ENCODE measurements at places on chromosomes 13 and 19.

DNA sequence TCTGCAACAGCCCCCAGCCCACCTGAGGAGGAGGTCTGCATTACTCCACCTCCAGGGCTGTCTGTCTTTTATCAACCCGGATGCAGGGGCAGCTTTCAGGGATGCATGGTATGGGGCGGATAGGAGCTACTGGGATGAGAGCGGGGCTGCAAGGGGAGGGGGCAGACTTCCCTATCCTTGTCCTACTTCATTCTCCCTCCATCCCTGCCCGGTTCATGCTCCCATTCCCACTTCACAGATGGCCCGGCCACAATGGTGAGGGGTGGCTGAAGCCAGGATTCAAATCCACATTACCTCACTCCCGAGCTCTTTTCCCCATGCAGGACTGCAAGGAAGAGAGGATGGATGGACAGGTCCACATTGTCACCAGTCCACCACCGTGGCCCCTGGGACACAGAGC is 40.5 kb upstream of the VSTM2B start:
- no peak for DNase-seq

GRCh38 chr13:23752111-23753001 is 136.8 kb downstream of the MIPEP start:
- DNase-seq: peak; percentile 20

DNA sequence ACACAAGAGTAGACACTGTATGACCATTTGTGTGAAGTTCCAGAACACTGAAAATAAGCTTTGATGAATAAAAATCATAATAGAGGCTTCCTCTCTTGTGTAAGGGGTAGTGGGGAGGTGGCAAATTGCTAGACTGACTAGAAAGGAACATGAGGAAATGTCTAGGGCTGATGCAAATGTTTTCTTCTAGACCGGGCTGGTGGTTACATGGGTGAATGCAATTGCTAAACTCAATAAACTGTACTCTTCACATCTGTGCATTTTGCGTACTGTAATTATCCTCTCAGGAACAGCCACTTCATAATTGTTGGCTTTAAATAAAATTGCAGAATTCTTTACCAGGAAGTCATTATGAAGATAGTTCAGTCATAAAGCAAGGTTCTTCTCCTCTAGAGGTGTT is 5.2 kb upstream of the KBTBD7 start:
- no peak for DNase-seq

DNA sequence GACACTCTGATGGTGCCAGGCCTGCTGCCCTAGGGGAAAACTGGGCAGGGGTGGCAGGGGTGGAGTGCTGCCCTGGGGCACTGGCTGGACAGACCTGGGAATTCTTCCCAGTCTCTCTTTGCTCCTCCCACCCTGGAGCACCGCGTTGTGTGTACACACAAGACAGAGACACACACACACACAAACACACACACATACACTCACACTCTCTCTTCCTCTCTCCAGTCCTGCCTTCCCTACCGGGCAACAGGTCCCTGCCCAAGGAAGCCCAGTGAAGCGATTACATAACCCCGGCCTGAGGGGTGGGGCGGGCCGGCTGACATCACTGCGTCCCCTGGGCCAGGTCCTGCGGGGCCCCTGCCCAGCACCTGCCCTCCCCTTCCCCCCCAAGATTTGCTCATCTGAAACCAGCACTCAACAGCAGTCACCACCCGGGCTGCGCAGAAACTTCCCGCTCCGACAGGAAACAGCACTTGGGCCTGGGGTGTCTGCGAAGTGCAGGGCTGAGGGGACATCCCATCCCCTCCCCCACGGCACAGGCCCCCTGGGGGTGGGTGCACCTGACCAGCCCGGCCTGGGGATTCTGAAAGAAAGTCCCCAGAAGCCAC is 1.2 kb downstream of the MKNK2 start:
- DNase-seq: peak; percentile 71

- DNase-seq: no peak
These were observed at the start of gene CEACAM16 for GRCh38 chr19:44698492-44699201. CEACAM16 (plus strand) TSS chr19:44699151; CDS start chr19:44701457, 2,306 bp downstream.

GRCh38 chr19:15038294-15038693 is 11.0 kb upstream of the CASP14 start:
- DNase-seq: no peak

- DNase-seq: no peak
These were observed 4.7 kb downstream of the LENG1 start for GRCh38 chr19:54154603-54155345.

GRCh38 chr13:34467450-34468083 is 474.5 kb upstream of the NBEA start:
- no peak for DNase-seq

All from MM.1S (cell line).